ENCODE measurements at places on chromosomes 6 and 20. TPM values are rescaled to one million over a fixed set of nuclear protein-coding genes. Genes with fewer than 3 reads are reported as not detected.

SPATS1 gene
- not detected for total RNA-seq

OR2H1 gene
- total RNA-seq: not detected

THBD gene
- 1.5 TPM for total RNA-seq

CPNE5 gene
- total RNA-seq: not detected

CPXM1 gene
- 5.6 TPM for total RNA-seq

CRISP2 gene
- not detected for total RNA-seq

EPM2A gene
- 4.5 TPM for total RNA-seq

FERMT1 gene
- total RNA-seq: 4.9 TPM

CCM2L gene
- not detected for total RNA-seq

GPR63 gene
- 1.0 TPM for total RNA-seq

PSORS1C2 gene
- total RNA-seq: not detected

MAFB gene
- total RNA-seq: 1.0 TPM

SIM1 gene
- not detected for total RNA-seq

CCR6 gene
- total RNA-seq: not detected

FGD2 gene
- not detected for total RNA-seq

CLPSL1 gene
- total RNA-seq: not detected

TMEM170B gene
- 0.15 TPM for total RNA-seq

ZNF391 gene
- total RNA-seq: 0.45 TPM

NOX3 gene
- not detected for total RNA-seq

KIF25 gene
- 0.15 TPM for total RNA-seq

QKI gene
- 77.2 TPM for total RNA-seq

TRIM10 gene
- total RNA-seq: not detected

PRL gene
- not detected for total RNA-seq

NR2E1 gene
- not detected for total RNA-seq

PAK5 gene
- total RNA-seq: under 0.01 TPM

INSM1 gene
- total RNA-seq: not detected

MYBL2 gene
- 54.1 TPM for total RNA-seq

SLX4IP gene
- total RNA-seq: 3.4 TPM

KCNK17 gene
- total RNA-seq: not detected

CRIP3 gene
- not detected for total RNA-seq

CLDN20 gene
- total RNA-seq: not detected

AARS2 gene
- total RNA-seq: 17.0 TPM

SAMD5 gene
- total RNA-seq: 0.50 TPM

BHLHE23 gene
- total RNA-seq: not detected

FAM210B gene
- total RNA-seq: 25.6 TPM

GRM1 gene
- total RNA-seq: not detected

OPN5 gene
- total RNA-seq: not detected

TCP11 gene
- total RNA-seq: 0.15 TPM

KCNQ5 gene
- 0.30 TPM for total RNA-seq

ITCH gene
- 35.6 TPM for total RNA-seq

B3GAT2 gene
- total RNA-seq: under 0.01 TPM

TTLL9 gene
- total RNA-seq: not detected

PREX1 gene
- 3.6 TPM for total RNA-seq

FAM209B gene
- total RNA-seq: not detected

HLA-DQA2 gene
- not detected for total RNA-seq

C4B gene
- 1.5 TPM for total RNA-seq

NKX2-2 gene
- not detected for total RNA-seq

RAET1L gene
- total RNA-seq: not detected
